Cortex of kidney (tissue), 1 donor: ENCODE measurements at places on chromosomes 5 and 9.

DNA sequence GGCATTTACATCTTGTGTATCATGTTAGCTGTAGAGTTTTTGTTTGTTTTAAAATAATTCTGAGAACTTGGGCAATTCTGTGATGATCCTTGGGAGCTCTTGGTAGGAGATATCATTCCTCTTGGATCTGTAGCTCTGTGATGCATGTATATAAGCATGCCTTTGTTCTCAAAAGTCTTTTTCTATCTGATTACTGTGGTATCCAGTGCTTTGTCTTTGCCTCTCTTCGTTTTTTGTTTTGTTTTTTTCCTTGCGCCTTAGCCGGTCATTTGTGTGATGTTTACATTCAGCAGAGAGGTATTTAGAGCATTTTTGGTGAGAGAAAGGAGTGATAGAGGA, 110.0 kb downstream of the PAM start:
- no peak for DNase-seq

GRCh38 chr5:57774439-57774838, 291.8 kb upstream of the ACTBL2 start:
- no peak for DNase-seq

DNA sequence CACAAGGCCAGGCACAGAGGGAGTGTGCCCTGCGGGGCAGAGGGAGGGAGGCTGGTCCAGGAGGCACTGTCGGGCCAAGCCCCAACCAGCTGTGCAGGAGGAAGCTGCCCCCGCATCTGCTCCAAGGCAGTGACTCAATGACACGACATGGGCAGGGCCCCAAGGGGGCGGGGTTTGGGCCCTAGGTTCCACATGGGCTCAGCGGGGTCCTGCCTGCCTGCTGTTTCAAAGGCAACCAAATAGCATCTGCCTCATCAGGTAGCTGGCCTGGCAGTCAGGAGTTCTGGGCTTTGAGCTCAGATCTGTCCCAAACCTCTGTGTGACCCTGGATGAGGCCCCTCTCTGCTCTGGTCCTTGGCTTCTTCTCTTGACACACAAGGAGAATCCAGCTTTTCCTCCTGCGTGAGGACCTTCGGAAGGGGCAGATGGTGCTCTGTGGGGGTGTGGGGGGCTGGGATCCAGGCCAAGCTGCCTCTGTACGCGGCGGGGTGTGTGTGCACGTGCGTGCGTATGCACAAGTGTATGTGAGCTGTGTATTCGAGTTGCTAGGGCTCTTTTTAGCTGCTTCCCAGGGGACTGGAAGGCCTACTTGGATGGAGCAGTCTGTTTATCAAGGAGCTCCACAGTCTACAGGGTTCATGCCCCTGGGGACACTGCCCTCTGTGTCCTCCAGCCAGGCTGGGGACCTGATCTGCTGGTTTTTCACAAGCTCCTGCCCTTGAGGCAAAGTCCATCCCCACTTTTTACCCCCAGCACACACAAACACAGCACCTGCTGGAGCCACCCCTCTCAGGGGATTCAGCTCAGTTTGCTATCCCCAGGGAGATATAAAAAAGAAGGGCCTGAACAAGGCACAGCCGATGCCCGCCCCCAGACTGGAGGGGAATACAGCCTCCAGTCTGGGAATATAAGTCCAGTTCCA, 138.9 kb downstream of the RGS3 start:
- no peak for DNase-seq

GRCh38 chr5:167160388-167160787, 1131.1 kb upstream of the WWC1 start:
- DNase-seq, result no peak

- no peak for DNase-seq
Measured at GRCh38 chr9:82106536-82106935, 118.0 kb downstream of the SPATA31D1 start.

GRCh38 chr9:124504530-124505005, 2.6 kb downstream of the NR5A1 start:
- no peak for DNase-seq

GRCh38 chr5:67395790-67396418, 199.3 kb upstream of the CD180 start:
- no peak for DNase-seq

GRCh38 chr5:69213513-69214215, 21.0 kb upstream of the CDK7 start:
- no peak for DNase-seq

DNA sequence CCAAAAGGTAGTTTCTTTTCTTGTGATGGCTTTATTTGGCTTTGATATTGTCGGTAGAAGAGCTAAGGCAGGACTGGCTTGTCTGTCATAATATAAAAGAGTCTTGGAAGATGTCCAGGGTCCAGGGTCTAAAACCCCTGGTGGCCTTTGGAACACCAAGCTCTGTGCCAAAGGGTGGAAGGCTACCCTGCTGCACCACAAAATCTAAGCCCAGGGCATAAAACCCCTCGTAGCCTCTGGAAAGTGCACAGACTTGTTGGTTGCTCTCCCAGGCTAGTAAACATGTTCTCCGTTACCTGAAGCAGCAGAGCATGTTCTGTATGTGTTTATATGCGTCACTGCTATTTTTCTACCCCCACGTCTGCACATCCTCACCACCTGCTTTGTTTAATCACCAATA, 75.5 kb downstream of the OSTF1 start:
- DNase-seq, result no peak

DNA sequence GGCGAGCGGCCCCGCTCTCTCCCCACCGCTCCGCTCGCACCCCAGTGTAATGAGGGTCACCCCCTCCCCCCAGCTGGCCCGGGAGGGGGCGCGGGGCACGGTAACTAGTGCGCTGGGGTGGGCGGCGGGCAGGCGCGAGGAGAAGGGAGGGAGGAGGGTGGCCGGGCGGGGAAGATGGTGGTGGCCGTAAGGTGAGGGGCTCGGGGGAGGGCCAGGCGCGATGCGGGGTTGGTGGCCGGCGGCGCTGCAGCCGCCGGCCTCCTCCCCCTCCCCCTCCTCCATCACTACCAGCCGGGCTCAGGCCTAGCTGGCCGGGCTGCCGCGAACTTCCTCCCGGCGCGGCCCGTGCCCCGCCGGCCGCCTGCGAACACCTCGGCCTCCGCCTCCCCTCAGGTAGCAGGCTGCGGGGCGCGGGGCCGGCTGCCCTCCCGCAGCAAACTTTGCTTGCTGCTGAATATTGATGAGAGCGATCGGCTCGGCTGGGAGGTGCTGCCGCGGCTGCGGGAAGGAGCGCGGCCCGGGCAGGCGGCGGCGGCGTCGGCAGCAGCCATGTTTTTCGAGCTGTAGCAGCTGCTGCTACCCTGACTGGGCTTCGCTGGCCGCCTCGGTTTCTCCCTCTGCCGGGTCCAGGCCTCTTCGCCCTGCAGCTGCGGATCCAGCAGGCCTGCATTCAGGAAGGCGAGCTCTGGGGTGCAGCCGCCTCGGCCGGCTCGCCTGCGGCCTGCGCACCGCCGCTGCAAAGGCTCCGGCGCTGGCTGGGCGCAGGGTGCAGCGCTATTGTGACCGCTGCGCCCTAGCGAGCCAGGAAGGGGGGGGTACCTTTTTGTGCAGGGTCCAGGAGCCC, 502 bp downstream of the NSD1 start:
- no peak for DNase-seq

- no peak for DNase-seq
Measured at GRCh38 chr5:88957013-88957412, 74.0 kb upstream of the MEF2C start.

GRCh38 chr5:132905938-132906337, 32.5 kb downstream of the LEAP2 start:
- no peak for DNase-seq

DNA sequence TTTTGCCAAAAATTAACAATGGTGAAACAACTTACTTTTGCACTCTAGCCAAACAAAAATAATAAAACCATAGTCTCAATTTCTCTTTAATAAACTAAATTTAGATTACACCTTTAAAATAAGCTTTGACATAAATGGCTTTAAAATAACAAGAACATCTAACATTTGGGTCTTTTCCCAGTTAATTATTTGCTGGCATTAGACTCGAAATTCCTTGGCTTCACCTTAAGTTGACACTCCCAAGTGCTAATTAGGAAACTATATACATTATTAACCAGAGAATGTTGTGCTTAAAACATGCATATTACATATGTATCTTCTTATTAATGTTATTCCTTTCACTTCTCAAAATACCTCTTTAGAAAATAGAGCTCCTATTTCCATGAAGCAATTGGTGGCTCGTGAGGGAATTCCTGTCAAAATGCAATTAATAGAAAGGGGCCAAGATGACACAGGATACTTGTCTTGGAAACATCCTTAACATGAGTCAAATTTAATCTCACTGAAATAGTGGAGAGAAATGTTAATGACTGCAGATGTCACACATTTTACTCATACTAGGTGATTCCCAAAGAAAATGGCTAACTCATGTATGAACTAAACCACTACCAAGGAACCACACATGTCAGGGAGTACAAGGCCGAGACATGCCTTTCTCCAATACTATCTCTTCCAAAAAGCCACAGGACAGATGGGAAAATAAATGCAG, 932.9 kb upstream of the DMAC1 start:
- DNase-seq, result no peak
